Myocyte (in vitro differentiated cells): ENCODE measurements at places on chromosomes 7 and 10. TPM values are rescaled to one million over a fixed set of nuclear protein-coding genes. Genes with fewer than 3 reads are reported as not detected.

DNA sequence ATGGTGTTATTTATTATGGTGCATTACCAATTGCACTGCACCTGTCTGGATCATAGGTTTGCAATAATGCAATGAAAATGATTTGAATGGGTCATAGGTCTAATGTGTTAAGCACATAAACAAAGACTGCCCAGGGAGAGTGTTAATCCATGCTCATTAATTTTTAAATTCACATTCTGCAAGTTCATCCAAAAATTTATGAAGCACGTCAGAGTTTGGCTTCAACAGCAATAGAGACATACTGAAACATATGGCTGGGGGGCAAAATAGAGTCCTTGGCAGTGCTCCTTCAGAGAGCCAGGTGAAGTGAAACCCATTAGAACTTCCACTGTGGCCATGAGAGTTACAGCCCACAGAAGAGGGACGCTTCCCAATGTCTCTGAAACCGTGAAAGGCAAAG, 441.1 kb downstream of the POM121L12 start:
- no peak for DNase-seq

DNA sequence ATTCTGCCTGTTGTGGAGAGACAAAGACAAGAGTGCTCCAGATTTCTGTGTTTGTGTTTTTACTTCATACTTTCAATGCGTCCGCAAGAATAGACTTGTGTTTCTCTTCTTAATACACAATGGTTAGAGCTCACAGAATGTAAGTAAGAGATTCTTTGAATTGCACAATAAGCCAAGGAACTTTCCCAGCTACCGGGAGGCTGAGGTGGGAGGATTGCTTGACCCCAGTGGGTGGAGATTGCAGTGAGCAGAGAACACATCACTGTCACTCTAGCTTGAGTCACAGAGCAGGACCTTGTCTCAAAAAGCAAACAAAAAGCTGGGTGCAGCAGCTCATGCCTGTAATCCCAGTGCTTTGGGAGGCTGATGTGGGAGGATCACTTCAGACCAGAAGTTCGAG, 250.7 kb upstream of the MYO3A start:
- DNase-seq = no peak

DNA sequence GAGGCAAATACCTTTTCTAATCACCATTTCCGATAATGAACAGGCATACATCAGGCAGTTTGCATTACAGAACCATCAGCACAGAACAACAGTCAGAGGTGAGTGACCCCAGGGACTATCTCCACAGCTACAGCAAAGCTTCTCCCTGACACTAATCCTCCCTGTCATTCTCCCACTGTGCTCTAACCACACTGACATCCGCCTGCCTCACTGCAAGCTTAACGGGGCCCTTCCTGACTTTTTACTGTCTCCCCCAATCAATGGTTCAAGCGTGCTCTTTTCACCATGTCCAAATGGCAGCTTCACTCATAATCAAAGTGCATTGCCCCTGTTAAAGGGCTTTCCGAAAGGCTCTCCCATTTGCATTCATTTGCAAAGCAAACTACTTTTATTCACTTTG, 196.3 kb downstream of the DNAJC1 start:
- DNase-seq = no peak

EPO gene
- 0.16 and 0.88 TPM in 2 replicates for total RNA-seq

MSANTD7 gene
- total RNA-seq = 15.2 and 15.9 TPM in 2 replicates
